Tibial nerve (tissue), 4 donors: ENCODE measurements at places on chromosomes 3 and 15. TPM values are rescaled to one million over a fixed set of nuclear protein-coding genes. Genes with fewer than 3 reads are reported as not detected.

CTXN2 gene
- total RNA-seq: not detected

ZBED2 gene
- not detected for total RNA-seq

NMB gene
- total RNA-seq: 157 TPM

SCAANT1 gene
- not detected for total RNA-seq

GOLIM4 gene
- 59.0 TPM for total RNA-seq

PCNP gene
- 109 TPM for total RNA-seq

CISH gene
- total RNA-seq: 5.5 TPM

TMC3 gene
- not detected for total RNA-seq

B3GALNT1 gene
- 21.6 TPM for total RNA-seq

SSUH2 gene
- total RNA-seq: 0.44 TPM

LIPH gene
- total RNA-seq: not detected

TMED3 gene
- 18.0 TPM for total RNA-seq

ABI3BP gene
- 148 TPM for total RNA-seq

GRCh38 chr3:89923921-89924610, 816.6 kb downstream of the EPHA3 start:
- DNase-seq: no peak

DNA sequence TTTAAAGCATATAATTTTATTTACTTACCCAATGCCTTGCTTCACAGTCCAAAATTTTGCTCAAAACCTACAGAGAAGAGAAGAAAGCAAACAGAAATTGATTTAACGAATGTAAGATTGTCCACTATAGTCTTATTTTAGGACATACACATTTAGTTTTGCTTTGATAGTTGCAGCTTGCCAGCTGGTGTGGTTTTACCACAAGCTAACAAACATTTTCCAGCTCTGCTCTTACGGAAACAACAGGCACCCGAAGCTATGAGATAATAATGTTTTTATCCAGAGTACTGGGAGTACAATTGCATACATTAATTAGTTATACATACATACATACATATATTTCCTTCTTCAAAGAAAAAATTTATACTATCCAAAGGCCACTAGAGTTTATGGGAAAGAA, 10.4 kb downstream of the BCL6 start:
- no peak for DNase-seq

- DNase-seq: no peak
Measured at GRCh38 chr3:89067736-89068135, 39.7 kb upstream of the EPHA3 start.

- DNase-seq: no peak
Measured at GRCh38 chr15:96977886-96978285, 647.4 kb downstream of the NR2F2 start.

GRCh38 chr3:187021748-187022402, 91.5 kb downstream of the ST6GAL1 start:
- DNase-seq: no peak

- DNase-seq: no peak
Measured at GRCh38 chr3:47096959-47097358, 67.0 kb downstream of the SETD2 start.

GRCh38 chr15:59255680-59256336, 49.2 kb downstream of the LDHAL6B start:
- DNase-seq: no peak

DNA sequence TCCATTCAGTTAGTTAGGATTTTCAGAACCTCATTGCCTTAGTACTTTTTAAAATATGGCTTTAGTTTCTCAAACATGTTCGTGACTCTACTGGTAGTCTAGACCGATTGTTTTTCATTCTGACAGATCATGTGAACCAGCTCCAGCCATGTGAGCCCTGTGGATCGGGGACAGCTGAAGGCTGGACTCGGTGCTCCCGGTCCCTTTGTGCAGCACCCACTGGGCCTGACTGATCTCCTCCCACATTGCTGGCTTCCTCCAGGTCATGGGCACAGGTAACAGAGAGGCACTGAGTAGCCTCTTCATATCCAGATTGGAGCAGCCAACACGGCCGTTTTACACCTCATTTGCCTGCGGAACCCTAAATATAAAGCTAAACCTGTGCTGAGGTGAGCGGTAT, 30.5 kb downstream of the NIPA2 start:
- DNase-seq: no peak

GRCh38 chr3:62178032-62178431, 195.3 kb downstream of the FEZF2 start:
- no peak for DNase-seq

- no peak for DNase-seq
Measured at GRCh38 chr3:169146866-169147237, 516.7 kb downstream of the MECOM start.

GRCh38 chr15:98844261-98844660, 163.3 kb downstream of the PGPEP1L start:
- no peak for DNase-seq

DNA sequence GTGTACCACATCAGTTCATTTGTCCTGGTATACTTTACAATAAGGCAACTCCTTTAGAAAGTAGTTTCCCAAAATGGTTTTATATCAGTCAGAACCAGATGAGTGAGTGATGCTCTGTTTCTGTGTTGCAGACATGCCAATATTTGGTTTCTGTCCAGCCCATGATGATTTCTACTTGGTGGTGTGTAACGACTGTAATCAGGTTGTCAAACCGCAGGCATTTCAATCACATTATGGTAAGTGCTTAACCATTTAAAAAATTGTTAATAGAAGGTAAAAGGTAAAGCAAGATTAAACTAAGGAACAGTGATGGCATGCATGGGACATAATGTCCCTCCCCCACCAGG, 40.0 kb upstream of the SCAANT1 start:
- no peak for DNase-seq

DNA sequence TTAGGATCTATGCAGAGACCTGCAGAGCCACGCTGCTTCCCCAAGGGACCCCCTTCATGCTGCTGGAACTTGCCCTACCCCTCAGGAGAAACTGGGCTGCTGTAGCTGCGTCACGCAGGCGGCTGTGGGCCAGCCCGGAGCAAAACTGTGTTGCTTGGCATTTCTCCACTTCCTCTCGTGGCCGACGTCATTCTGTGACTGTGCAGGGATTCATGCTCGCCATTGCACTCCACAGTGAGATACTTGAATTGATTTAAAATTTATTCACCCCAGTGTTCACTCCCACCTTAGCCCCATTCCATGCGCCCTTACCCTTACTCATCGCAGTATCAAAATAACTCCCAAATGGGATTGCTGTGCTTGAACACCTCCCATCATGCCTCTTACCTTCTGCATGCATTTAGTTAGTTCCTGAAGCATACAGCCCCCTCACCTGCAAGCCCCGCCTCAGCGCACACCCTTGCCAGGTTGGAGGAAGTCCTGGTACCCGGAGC, 45.7 kb downstream of the TMEM44 start:
- no peak for DNase-seq

- DNase-seq: no peak
Measured at GRCh38 chr15:75669191-75669878, 21.6 kb downstream of the SNX33 start.

- no peak for DNase-seq
Measured at GRCh38 chr3:46344476-46344875, 9.4 kb upstream of the CCR2 start.

DNA sequence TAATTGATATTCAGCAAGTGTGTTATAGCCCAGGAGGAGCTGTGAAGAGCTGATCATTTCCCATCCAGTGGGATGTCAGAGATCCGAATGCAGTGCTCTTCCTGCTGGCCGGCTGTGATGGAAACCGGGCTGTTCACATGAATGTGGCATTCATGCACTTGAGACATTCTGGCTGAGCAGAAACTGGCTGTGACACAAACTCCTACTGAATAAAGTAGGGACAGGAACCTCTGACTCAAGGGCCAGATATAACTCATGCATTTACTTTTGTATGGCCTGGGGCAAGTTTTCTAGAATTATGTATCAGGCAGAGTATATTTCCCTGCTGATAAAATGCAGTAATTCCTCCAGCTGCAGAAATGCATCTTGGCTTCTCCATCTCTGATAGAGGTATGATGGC, 83.4 kb upstream of the FAM3D start:
- no peak for DNase-seq

- no peak for DNase-seq
Measured at GRCh38 chr15:48147358-48147757, 26.6 kb downstream of the SLC24A5 start.

DNA sequence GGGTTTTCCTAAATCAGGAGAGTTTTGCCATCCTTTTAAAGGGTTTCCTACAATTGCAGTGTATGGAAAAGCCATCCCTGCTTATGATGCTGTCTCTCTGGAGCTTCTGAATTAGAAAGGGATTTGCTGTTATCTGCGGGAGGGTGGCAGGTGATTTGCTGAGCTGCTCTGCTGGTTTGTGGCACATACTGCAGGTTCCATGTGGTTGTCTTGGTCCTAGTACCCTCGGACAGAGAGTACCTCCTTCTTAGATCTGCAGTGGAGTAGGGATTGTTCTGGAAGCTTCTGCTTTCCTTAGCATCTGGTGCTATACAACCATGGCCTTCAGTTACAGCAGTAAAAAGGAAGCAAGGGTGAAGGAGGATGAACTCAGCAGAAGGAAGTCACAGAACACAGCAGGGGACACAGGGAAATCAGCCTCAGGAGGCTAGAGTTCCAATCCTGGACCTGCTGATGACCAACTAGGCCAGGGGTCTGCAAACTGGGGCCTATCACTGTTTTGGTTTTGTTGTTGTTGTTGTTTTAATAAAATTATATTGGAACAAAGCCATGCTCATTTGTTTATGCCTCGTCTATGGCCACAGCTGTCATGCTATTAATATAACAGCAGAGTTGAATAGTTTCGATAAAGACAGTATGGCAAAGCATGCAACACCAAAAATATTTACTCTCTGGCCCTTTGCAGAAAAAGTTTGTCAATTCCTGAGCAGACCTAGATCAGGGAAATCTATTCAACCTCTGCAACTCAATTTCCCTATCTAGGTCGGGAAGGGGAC, 39.5 kb downstream of the STARD5 start:
- no peak for DNase-seq

- peak; percentile 68 for DNase-seq
Measured at GRCh38 chr3:126654571-126655383, at the start of gene TXNRD3. TXNRD3 (minus strand) TSS chr3:126655124.

GRCh38 chr15:33191591-33191990, 2.9 kb downstream of the FMN1 start:
- DNase-seq: no peak

- no peak for DNase-seq
Measured at GRCh38 chr3:75048650-75049049, 434.2 kb upstream of the CNTN3 start.

GRCh38 chr3:32758375-32758753, 59.4 kb upstream of the TRIM71 start:
- DNase-seq: no peak

DNA sequence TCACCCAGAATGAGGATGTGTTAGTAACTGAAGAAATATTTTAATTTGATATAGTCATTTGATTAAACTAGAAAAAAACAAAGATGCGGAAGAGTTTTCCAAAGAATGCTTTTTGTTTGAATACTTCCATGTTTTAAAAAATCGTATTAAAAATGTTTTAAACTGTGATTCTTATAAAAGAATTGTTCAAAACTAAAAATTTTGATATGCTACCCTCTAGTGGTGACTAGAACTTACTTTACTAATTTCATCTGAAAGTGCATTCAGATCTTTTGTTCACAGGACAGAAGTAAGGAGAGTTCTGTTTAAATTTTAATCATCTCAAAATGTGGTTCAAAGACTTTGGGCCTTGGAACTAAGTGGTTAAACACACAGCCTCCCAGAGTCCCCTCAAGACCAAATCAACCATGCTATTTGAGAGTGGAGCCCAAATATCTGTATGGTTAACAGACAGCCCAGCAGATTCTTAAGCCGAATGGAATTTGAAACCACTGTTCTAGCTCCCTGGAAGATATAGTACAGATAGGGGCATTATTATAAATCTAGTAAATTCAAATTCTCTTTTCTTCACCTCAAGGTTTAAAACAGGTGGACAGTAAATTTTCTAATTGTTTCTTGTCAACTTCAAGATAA, 45.2 kb upstream of the SYNPR start:
- no peak for DNase-seq

GRCh38 chr3:196192524-196193051, 18.6 kb downstream of the ZDHHC19 start:
- DNase-seq: no peak

DNA sequence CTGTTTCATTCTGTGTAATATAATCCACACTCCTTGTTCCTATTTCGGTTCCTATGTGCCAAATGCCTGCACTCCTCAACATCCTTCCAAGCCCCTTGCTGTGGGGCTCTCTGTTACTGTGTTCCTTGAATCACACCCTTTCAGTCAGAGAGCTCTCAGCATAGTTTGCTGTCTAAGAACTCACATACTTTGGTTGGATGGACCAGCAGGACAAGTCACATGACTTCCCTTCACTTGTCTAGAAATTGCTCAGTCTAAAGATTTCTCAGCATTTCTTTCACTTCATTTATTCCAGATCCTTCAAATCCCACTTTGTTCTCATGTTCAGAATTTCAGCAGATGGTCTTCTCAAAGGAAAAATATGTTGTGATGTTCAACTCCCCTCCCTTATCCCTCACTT, 203.5 kb upstream of the PFN2 start:
- no peak for DNase-seq

DNA sequence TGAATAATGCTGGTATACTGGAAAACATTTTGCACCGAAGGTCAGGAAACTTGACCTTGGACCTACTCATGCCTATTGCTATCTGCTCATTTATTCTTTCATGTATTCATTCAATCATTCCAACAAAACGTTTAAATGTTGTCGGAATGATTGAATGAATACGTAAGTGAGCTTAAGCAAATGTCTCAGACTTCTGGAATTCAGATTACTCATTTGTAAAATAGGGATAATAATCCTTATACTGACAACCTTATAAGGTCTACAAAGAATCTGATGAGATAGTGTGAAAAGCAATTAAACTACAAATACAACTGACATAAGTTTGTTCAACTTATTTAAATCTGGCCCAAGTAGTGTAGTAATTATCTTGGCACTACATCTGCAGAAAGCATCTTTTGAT, 288.7 kb downstream of the WDR72 start:
- no peak for DNase-seq

DNA sequence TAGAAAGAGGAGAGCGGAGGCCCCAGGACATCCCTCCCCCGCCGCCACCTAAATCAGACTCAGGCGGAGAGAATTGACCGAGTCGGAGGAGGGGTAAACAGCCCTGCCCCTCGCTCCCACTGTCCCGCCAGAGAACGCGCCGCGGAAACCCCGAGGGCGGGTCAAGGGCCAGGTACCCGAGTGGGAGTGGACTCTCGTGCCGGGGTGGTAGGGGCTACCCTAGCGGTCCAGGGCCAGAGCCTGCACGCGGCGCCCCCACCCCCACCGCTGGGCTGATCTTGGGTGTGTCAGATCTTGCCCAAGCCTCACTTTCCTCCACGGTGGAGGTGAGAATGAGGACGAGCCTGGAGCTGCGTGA, 19.0 kb downstream of the SPATA12 start:
- no peak for DNase-seq

DNA sequence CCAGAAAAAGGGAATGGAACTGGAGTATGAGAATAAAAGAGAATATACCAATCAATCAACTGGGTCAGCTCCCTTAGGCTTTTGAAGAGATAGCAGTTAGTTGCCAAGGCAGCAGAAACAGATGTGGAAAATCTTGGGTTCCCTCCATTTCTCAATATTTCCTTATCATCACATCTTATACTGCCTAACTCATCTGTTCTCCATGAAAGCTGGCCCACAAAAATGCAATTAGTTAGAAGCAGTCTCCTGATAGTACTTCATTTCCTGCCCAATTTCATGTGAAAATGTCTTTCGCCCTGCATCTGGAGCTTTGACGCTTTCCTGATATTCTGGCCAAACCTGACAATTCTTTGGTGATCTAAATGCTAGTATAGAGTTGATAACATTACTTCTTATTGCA, 30.1 kb upstream of the SPTSSB start:
- DNase-seq: no peak
